ENCODE measurements at places on chromosomes 4 and X.

- DNase-seq: no peak
Measured at GRCh38 chr4:8472158-8472688, 31.6 kb downstream of the TRMT44 start.

GRCh38 chr4:142406917-142407501, 439.1 kb downstream of the INPP4B start:
- no peak for DNase-seq

- DNase-seq: no peak
Measured at GRCh38 chr4:118883861-118884260, 4.8 kb upstream of the SYNPO2 start.

- DNase-seq: no peak
Measured at GRCh38 chrX:115029869-115030570, 12.6 kb upstream of the IL13RA2 start.

DNA sequence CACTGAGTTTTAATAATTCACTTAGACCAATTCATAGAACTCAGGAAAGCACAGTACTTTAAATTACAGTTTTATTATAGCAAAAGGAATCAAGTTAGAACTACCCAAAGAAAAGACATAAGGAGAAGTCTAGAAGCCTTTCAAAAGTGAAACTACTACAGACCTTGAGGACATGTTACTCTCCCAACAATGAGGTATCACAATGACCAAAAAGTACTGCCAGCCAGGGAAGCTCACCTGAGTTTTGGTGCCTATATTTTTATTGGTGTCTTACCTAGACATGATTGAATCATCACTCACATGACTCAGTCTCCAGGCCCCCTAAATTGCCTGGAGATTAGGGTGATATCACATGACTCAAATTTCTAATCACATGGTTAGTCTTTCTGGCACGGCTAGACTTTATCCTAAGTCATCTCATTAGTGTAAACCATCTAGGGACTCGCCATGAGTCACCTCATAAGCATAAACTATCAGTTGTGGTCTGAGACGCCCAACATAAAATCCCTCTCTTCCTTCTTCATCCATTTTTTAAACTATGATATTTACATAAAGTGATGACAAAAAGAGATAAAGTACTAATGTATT, 372.3 kb downstream of the TMA16 start:
- no peak for DNase-seq

GRCh38 chr4:45985038-45985437, 138.8 kb downstream of the GABRG1 start:
- no peak for DNase-seq

GRCh38 chrX:135089126-135089525, 31.2 kb downstream of the ETDB start:
- no peak for DNase-seq

DNA sequence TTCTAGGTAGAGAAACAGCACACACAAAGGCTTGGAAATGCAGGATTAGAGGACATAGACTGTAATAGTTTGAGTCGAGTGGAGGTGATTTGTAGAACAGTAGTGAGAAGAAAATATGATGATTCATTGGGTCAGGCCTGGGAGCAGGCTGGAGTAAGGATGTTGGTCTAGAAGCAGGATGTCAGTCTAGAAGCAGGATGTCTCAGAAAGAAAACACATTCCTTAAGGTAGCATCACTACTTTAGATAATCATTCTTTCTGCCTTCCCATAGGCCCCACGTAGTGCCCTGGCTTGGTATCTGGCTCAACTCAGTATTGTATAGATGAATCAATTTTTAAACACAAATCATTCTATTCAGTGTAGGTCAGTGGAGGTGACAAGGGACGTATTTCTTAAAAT, 11.2 kb upstream of the DACH2 start:
- no peak for DNase-seq

DNA sequence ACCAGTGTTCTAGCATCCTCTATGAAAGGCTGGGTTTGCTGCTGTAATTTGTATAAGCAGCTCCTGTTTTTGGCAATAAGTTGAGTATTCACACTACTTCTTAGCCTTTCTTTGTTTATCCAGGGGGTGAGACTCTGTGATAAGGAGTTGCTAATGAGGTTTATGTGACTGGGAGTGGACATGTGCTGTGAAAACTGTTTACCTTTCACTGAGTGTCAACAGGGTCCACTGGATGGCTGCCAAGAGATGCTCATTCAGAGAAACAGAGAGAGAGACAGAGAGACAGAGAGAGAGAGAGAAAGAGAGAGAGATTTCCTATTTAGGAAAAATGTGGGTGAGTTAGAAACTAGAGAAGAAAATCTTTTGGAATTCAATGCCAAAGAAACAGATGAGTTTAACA, 233.9 kb downstream of the CHIC2 start:
- no peak for DNase-seq

DNA sequence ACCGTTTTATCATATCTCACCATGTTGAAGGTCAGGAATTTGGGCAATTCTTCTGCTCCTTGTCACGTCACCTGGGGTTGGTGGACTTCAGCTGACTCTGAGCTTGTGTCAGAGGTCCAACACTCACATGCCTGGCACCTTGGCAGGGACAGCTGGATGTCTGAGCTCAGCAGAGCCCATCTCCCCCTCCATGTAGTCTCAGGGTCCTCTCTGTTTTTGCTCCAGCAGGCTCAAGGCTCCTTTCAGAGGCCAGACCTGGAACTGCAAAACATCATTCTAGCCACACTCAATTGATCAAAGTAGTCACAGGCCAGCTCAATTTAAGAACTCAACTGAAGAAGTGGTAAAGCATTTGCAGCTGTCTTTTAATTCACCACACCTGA, 45.4 kb downstream of the EDNRA start:
- no peak for DNase-seq

DNA sequence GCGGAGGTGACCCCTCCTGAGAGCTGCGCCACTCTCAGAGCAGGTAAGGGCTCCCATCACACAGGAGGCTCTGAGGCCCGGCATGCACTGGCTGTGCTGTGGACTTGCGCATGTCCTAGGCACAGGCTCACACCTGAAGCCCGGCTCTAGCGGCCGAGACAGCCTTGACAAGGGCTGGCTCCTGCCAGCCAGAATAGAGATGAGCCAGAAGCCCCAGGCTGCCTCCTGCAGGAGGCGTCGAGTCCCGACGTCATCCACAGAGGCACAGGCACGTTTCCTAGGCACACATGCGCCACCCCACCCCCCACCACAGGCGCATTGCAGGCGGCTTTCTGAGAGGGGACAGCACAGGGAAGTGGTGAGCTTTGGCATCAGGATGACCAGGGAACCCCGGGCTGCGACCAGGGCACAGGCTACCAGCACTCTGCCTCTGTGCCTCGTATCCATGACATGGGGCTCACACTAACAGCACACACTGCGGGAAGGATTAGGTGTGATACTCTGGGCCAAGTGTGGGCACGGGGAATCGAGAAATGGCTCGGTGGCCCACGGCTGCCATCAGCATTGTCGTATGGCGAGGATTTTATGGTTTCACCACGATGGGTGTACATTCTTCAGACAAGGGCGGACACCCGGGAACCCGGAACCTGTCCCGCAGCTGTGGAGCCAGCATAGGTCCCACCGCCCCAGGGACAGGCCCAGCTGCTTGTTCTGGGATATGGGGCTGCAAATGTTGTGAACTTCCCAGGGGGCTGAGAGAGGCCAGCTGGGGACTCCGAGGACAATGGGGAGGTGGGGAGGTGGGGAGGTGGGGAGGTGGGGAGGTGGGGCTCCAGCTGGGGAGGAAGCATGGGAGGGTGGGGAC, 90.7 kb upstream of the ADRA2C start:
- DNase-seq: no peak

- DNase-seq: no peak
Measured at GRCh38 chr4:96112631-96113030, 272.7 kb downstream of the PDHA2 start.

GRCh38 chrX:42943051-42943974, 165.3 kb upstream of the PPP1R2C start:
- DNase-seq: no peak

GRCh38 chrX:1906028-1906427, 291.2 kb downstream of the ASMT start:
- no peak for DNase-seq

DNA sequence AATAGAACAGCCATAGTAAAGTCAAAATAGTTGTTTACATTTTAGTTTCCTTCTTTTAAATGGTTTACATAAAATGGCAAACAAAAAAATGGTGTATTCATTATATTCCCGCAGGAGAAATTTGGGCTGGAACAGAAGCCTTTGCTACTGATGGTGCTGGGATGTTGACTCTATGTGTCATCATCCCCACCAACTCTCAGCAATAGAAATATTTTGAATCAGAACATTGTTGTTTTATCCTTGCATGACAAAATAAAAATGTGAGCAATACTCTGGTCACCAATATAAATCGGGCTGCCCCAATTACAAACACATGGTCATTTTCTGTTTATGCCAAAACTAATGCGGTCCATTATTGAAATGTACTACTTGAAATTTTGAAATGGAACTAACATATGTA, 1131.6 kb upstream of the PCDH7 start:
- no peak for DNase-seq

DNA sequence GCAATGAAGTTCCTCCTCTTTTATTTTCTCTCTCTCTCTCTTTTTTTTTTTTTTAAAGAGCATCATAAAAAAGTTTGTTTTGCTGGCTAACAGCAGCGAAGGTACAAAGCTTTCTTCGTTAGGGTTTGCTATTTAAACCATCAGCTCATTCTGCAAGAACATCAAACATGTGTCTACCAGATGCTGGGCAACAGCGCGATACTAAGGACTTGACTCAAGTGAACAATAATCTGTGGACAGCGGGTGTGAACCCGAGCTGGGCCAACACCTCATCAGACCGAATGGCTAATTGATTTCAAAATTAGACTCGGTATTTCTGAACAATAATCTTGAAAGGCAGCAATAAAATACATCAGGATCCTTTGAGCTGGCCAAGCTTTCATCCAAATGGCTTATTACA, 246.4 kb downstream of the FBXO8 start:
- DNase-seq: no peak

GRCh38 chr4:163606896-163607691, 112.6 kb downstream of the TMA16 start:
- no peak for DNase-seq

DNA sequence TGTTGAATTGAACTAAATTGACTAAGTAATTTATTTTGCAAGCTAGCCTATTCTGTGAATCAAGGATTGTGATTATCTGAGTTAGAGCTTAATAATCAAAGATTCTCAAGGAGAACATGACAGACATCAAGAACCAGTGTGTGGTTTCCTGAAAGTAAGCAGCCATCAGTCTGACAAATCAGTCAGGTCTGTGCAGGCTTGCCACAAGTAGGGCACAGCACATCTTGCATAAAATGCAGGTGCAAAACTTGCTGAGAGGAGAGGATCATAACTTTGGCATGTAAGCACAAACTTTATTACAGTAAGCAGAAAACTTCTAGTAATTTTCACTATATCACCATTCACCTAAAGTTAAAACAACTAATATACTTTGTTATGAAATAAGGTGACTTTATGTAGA, 22.5 kb downstream of the FAM241A start:
- no peak for DNase-seq

Measured in caudate nucleus (tissue), 63 donors.